Natural killer cell treated with Interleukin-12 subunit alpha and Interleukin-12 subunit beta and Interleukin-15 and Interleukin-18, amount 100 ng/mL, for 72 hours (primary cell): ENCODE measurements at places on chromosomes 5 and 9. TPM values are rescaled to one million over a fixed set of nuclear protein-coding genes. Genes with fewer than 3 reads are reported as not detected.

GRCh38 chr5:162484986-162485385 lies 417.4 kb downstream of the GABRG2 start:
- no peaks in the 10 kb centered on the region for H3K27me3 ChIP-seq
- no peak overlapping the region for H3K4me3 ChIP-seq
- no peak overlapping the region for H3K27ac ChIP-seq
- DNase-seq, result no peak
- H3K4me1 ChIP-seq, result no peaks in the 10 kb centered on the region

DNA sequence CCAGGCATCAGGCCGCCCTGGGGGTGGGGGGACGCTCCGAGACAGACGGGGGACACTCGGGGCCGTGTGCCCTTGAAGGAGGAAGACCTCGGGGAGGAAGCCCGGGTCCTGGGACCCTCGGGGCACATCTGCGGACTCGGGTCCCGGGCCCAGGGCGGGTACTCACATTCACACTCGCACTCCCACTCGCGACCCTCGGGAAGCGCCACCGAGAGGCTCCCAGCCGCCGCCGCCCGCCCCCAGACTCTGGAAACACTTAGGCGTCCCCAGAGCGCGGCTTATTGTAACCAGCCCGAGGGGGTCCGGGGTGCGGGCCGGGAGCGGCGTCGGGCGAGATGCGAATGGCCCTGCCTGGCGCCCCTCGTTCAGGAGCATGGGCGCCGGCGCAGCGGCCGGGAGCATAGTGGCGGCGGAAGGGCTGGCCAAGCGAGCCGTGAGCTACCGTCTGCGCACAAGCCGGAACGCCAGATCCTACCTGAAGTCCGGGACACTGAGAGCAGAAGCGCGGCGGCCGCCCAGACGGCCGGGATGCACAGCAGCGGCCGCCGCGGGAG lies 559 bp downstream of the ROR2 start:
- peaks cover 73% of the 10 kb centered on the region for H3K27me3 ChIP-seq
- no peaks in the 10 kb centered on the region for H3K36me3 ChIP-seq
- peaks cover under 1% of the 10 kb centered on the region for H3K4me1 ChIP-seq
- H3K27ac ChIP-seq, result no peak overlapping the region
- H3K4me3 ChIP-seq, result no peak overlapping the region

DNA sequence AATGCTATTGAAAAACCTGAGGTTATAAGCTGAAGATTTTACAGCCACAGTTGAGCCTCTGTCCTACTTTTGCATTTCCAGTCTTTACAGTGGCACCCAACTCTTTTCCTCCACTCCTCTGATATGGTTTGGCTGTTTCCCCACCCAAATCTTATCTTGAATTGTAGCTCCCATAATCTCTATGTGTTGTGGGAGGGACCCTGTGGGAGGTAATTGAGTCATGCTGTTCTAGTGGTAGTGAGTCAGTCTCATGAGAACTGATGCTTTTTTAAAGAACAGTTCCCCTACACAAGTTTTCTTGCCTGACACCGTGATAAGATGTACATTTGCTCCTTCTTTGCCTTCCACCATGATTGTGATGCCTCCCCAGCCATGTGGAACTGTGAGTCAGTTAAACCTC lies 646.1 kb upstream of the SEMA6A start:
- no peaks in the 10 kb centered on the region for H3K27me3 ChIP-seq
- DNase-seq, result no peak
- no peaks in the 10 kb centered on the region for H3K36me3 ChIP-seq
- H3K4me1 ChIP-seq, result no peaks in the 10 kb centered on the region
- no peak overlapping the region for H3K4me3 ChIP-seq
- no peak overlapping the region for H3K27ac ChIP-seq

GRCh38 chr9:38214432-38214831 lies 145.4 kb upstream of the SHB start:
- no peaks in the 10 kb centered on the region for H3K36me3 ChIP-seq
- no peak overlapping the region for H3K27ac ChIP-seq
- no peak for DNase-seq
- H3K4me3 ChIP-seq, result no peak overlapping the region

GRCh38 chr5:112270299-112271293 lies 148.5 kb downstream of the EPB41L4A start:
- peaks cover 14% of the 10 kb centered on the region for H3K4me1 ChIP-seq
- no peak for DNase-seq
- no peaks in the 10 kb centered on the region for H3K36me3 ChIP-seq
- peak overlapping the region; percentile 14 for H3K4me3 ChIP-seq
- peak overlapping the region; percentile 3 for H3K27ac ChIP-seq
- H3K27me3 ChIP-seq, result no peaks in the 10 kb centered on the region

DNA sequence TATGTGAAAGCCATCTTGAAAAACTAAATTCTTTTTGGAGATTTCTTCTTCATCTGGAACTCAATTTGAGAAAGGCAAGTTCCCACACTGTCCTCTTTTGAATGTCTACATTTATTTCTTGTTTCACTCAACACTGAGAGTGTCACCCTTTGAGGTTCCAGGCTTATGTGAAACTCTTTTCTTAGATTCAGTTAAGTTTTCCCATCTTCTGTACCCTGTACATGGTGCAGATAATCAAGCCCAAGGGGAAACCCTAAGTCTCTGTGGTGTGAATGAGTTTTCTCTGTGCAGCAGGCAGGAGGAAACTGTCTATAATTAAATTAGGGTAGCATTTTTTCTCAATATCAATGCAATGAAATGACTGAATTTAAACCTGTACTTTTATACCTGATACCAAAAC lies 72.3 kb upstream of the PRLR start:
- H3K4me3 ChIP-seq, result no peak overlapping the region
- no peaks in the 10 kb centered on the region for H3K4me1 ChIP-seq
- H3K36me3 ChIP-seq, result no peaks in the 10 kb centered on the region

DNA sequence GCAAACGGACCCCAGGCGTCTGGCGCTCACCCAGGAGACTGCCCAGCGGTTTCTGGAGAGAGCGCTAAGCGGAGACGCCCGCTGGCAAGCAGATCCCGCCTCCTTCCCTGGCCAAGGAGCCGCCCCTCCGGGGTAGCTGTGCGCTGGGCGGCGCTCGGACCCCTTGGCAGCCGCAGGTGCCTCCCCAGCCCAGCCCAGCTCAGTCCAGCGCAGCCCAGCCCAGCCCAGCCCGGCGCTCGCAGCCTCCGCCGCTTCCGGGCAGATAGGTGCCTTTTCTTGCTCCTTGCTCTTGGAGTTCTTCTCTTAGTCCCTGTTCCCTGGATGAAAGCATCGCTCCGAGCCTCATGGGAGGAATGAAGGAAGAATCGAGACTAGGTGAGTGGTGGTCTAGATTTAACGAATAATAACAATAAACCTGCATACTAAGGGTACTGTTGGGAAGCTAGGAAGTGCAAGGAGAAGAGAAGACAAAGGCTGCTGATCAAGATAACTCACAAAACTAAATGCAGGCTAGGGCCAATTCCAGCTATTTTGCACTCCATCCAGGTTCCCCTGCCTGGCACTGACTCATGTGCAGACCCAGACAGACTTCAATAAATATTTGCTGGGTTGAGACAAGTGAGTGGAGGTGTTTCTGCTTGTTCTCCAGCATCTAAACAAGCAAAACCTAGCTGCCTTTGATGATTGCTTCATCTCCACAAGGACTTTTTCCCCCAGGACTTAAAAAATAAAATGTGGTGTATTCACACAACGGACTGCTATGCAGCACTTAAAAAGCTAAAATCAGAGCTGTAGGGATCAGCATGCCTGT lies at the start of gene STK32A:
TSS of gene STK32A (plus strand) at position 202 of the 811 bp plus-strand sequence. CDS start 4,609 bp downstream, outside the sequence.
- no peaks in the 10 kb centered on the region for H3K36me3 ChIP-seq
- no peak within 1 kb of the TSS for H3K27ac ChIP-seq
- no peak for DNase-seq
- peaks cover 6% of the 10 kb centered on the region for H3K4me1 ChIP-seq
- H3K4me3 ChIP-seq, result peak within 1 kb of the TSS; percentile 29

- H3K36me3 ChIP-seq, result peaks cover 12% of the 10 kb centered on the region
- H3K27me3 ChIP-seq, result peaks cover 59% of the 10 kb centered on the region
- H3K4me1 ChIP-seq, result peaks cover 22% of the 10 kb centered on the region
- H3K4me3 ChIP-seq, result no peak overlapping the region
- H3K27ac ChIP-seq, result peak overlapping the region; percentile 36
Measured at GRCh38 chr5:88685591-88686541, 197.1 kb downstream of the MEF2C start.

DNA sequence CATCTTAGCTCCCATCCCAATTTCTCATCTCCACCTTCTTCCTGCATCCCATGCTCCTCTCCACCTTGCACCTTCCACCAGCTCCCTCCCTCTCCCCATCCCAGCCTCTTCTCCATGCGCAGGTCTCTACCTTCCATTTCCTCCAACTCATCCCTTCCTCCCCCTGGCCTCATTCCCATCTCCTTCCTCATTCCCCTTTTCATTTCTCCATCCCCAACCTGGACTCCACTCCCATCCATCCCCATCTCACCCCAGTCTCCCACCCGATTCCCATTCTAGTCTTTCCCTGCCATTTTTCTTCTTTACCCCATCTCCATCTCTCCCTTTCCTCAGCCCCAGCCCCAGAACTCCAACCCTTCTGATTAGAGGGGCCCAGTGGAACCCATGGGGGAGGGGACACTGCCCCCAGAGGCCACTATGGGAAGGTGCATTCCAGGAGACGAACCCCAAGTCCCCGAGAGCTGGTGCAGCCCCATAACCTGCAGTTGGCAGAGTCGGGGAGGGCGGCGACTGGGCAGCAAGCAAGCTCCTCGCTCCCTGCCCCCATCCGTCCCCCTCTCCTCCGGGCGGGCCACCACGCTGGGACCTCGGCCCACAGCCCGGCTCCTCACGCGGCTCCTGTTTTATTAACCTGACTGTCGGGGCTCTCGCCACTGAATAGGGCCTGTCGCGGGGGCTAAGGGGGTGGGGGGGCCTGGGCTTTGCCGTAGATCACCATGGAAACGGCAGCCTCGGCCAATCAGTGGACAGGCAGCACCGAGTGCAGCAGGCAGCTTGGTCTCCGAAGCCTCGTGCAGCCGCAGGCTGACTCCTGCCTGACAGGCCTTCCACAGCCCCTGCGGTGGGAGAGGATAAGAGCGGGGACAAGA lies 66.7 kb downstream of the PCDH1 start:
- no peaks in the 10 kb centered on the region for H3K4me1 ChIP-seq
- H3K36me3 ChIP-seq, result no peaks in the 10 kb centered on the region
- H3K27ac ChIP-seq, result no peak overlapping the region
- peaks cover 27% of the 10 kb centered on the region for H3K27me3 ChIP-seq
- no peak overlapping the region for H3K4me3 ChIP-seq

DNA sequence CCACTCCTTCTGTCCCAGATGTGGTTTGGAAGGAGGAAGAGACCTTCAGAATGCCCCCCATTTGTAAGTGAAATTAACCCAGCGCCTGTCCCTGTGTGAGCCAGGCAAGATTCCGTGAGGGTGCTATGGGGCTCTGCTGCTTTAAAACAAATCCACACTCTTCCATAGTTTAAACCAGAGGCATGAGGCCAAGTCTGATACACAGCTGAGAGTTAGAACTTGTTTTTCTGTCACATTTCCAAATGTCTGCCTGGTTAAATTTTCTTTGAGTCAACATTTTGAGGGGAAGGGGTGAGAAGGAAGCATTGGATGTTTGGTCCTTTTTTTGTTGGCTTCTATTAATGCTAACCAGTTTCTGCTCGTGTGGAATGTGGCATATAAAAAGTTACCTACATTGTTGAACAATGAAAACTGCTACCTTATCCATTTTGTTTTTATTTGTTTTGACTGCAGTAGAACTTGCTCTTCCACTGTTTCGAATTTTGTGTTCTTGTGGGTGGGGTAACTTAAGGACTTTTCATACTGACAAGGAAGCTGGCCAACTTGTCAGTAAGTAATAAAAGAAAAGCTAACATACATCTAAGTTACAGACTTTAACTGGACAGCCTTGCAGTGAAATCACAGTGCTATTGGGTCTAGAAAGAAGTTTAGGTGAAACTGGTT lies 12.9 kb downstream of the RGMB start:
- peaks cover 44% of the 10 kb centered on the region for H3K27me3 ChIP-seq
- H3K4me3 ChIP-seq, result no peak overlapping the region
- no peaks in the 10 kb centered on the region for H3K4me1 ChIP-seq
- no peaks in the 10 kb centered on the region for H3K36me3 ChIP-seq
- no peak overlapping the region for H3K27ac ChIP-seq

- no peaks in the 10 kb centered on the region for H3K4me1 ChIP-seq
- no peak overlapping the region for H3K27ac ChIP-seq
- H3K36me3 ChIP-seq, result no peaks in the 10 kb centered on the region
Measured at GRCh38 chr5:90957906-90958305, 399.3 kb downstream of the ADGRV1 start.

DNA sequence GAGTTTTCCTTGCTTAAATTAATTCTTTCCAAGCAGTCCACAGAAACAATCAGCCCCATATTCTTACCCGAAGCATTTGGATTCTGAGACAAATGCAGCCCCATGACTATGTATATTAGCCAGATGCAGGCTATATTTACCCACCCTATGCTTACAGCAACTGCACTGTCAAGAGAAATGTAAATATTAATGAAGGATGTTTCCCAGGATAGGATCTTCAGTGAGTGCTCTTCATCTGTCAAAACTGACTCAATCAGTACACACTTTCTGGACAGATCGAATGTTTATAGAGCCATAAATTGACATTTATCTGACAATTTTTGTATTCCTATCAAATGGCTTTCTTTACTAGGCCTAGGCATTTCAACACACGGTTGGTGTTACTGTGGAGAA lies 725.3 kb upstream of the SEMA6A start:
- H3K36me3 ChIP-seq, result peaks cover 5% of the 10 kb centered on the region
- DNase-seq, result no peak
- no peak overlapping the region for H3K4me3 ChIP-seq

GRCh38 chr9:101513351-101513750 lies 20.3 kb upstream of the RNF20 start:
- H3K4me1 ChIP-seq, result no peaks in the 10 kb centered on the region
- peaks cover 24% of the 10 kb centered on the region for H3K27me3 ChIP-seq
- no peaks in the 10 kb centered on the region for H3K36me3 ChIP-seq
- no peak for DNase-seq
- H3K4me3 ChIP-seq, result no peak overlapping the region

DNA sequence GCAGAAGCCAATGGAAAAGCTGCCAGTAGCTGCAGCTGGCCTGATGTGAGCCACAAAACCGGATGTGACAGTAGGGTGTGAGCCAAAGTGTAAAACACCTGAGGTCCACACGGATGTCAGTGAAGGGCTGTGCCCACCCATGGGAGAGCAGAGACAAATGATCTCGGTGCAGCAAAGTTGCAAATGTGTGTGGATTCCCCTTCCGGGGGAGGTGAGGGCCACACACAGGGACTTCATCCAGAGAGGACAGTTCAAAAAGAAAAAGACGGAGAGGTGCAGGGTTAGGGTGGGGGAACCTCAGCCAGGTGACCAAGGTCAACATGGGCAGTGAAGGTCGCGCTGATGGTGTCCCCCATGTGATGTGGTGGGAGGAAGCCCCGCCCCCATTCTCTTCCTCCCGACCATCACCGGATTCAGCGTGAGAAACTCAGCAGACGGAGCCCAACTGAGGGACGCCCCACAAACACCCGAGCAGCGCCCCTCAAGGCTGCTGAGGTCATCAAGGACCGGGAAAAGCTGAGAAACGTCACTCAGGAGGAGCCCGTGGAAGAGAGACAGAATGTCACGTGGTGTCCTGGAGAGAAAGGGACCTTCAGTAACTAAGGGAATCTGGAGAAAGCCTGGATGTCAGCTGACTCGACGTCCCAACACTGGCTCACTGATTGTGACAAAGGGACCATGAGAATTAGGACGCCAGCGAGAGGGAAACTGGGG lies 11.4 kb upstream of the PTGDS start:
- no peaks in the 10 kb centered on the region for H3K36me3 ChIP-seq
- no peak for DNase-seq
- H3K27me3 ChIP-seq, result no peaks in the 10 kb centered on the region
- H3K4me3 ChIP-seq, result peak overlapping the region; percentile 73
- H3K27ac ChIP-seq, result peak overlapping the region; percentile 43

LCN2 gene
- not detected for total RNA-seq

SOX30 gene
- not detected for total RNA-seq

SLC22A4 gene
- 0.93 TPM for total RNA-seq

IFNA2 gene
- total RNA-seq, result not detected

KIAA0825 gene
- 6.2 TPM for total RNA-seq
